Caco-2 (cell line): ENCODE measurements at places on chromosomes 7 and 10. TPM values are rescaled to one million over a fixed set of nuclear protein-coding genes. Genes with fewer than 3 reads are reported as not detected.

GRCh38 chr7:76225951-76226350 is 24.3 kb downstream of the SRRM3 start:
- H3K36me3 ChIP-seq, result no peaks in the 10 kb centered on the region
- H3K4me1 ChIP-seq, result peaks cover 8% of the 10 kb centered on the region
- H3K27me3 ChIP-seq, result no peaks in the 10 kb centered on the region
- no peak overlapping the region for H3K4me3 ChIP-seq
- H3K27ac ChIP-seq, result no peak overlapping the region

DNA sequence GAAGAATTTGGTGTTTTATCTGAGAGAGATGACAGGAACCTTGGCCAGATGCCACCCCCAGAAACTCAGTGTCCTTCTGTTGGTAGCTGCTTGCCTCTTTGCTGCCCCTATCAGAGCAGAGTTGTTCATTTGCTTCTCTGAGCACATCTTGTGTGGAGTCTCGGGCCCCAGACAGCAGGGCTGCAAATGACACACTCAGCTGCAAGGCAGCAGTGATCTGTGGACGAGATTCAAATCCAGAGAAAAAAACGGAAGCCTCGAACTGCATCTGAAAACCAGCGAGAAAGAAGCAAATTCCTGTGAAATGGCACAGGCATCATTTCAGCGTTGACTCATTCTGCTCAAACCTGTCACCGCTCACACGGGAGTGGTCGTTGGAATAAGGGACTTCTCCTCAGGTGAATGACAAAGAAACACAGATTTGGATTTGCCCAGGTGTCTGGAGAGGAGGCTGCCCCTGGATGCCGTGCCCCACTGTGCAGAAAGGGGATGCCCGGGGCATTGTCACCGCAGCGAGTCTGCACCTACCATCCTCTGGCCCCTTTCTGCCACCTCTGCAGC is 144.7 kb downstream of the PFKFB3 start:
- H3K27me3 ChIP-seq, result no peaks in the 10 kb centered on the region
- no peaks in the 10 kb centered on the region for H3K36me3 ChIP-seq
- H3K4me1 ChIP-seq, result no peaks in the 10 kb centered on the region
- DNase-seq, result no peak
- no peak overlapping the region for H3K27ac ChIP-seq

GRCh38 chr10:5590816-5591215 is 66.1 kb downstream of the CALML3 start:
- peak overlapping the region; percentile 12 for H3K27ac ChIP-seq
- no peaks in the 10 kb centered on the region; the same call in 1 of the 2 replicates for H3K36me3 ChIP-seq
- no peak for DNase-seq
- no peaks in the 10 kb centered on the region for H3K27me3 ChIP-seq

DNA sequence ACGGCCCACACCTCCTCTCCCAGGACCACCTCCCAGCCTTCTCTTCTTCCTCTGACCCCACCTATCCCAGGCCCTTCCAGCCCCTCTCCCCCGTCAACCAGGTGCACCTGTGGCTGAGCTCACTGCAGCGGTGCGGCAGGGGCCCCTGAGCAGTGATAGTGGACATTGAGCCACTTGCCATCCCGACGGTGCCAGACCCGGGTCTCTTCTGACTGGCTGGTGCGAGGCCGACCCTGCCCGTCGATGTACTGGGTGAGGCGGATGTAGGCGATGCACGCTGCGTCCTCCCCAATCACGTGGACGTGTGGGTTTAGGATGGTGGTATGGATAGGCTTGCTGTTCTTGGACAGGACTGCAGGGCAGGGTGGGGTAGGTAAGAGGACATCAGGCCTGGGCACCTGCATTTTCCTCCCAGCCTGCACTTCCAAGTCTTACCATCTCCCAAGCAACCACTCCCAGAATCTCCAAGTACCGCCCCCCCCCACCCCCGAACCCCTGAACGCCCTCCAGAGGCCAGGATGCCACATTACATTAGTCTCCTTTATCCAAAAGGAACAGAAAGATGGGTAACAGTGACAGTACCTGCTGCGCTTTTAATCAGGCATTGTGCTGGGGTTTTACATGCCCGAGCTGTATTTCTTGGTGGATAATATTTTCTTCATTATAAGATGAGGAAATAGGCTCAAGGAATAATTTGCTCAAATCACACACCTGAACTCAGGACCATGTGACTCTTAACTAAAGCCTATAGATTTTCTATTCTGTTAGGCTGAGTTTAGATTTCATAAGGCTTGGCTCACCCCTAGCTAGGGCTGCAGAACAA is 3.7 kb upstream of the NDST2 start:
- no peaks in the 10 kb centered on the region for H3K4me1 ChIP-seq
- H3K36me3 ChIP-seq, result no peaks in the 10 kb centered on the region; the same call in 1 of the 2 replicates
- H3K27me3 ChIP-seq, result no peaks in the 10 kb centered on the region
- DNase-seq, result no peak
- H3K4me3 ChIP-seq, result no peak overlapping the region

CYP2C18 gene
- 0.72 and 0.79 TPM in 2 replicates for total RNA-seq

GRCh38 chr10:104099269-104099668 is 13.6 kb upstream of the COL17A1 start:
- DNase-seq, result no peak
- no peak overlapping the region for H3K4me3 ChIP-seq
- H3K27ac ChIP-seq, result no peak overlapping the region

- H3K36me3 ChIP-seq, result no peaks in the 10 kb centered on the region
- H3K4me3 ChIP-seq, result no peak overlapping the region
- no peaks in the 10 kb centered on the region for H3K27me3 ChIP-seq
Observed at GRCh38 chr7:97075928-97076327, 41.6 kb upstream of the SDHAF3 start.

ICA1 gene
- total RNA-seq, result 30.7 and 34.2 TPM in 2 replicates

PAOX gene
- 6.7 and 7.3 TPM in 2 replicates for total RNA-seq

- peaks cover 15% of the 10 kb centered on the region for H3K4me1 ChIP-seq
- H3K36me3 ChIP-seq, result no peaks in the 10 kb centered on the region; the same call in 1 of the 2 replicates
- no peaks in the 10 kb centered on the region for H3K27me3 ChIP-seq
Observed at GRCh38 chr7:47465191-47465590, 116.7 kb downstream of the TNS3 start.

ELN gene
- not detected in 2 replicates for total RNA-seq

- DNase-seq, result no peak
- no peak overlapping the region for H3K27ac ChIP-seq
- no peaks in the 10 kb centered on the region for H3K27me3 ChIP-seq
- H3K36me3 ChIP-seq, result no peaks in the 10 kb centered on the region
- H3K4me3 ChIP-seq, result no peak overlapping the region
Observed at GRCh38 chr10:24779737-24780136, 56.0 kb upstream of the ARHGAP21 start.
